ENCODE measurements at places on chromosomes 5 and 9.

- DNase-seq = no peak
These were observed 4.0 kb downstream of the PAPPA start for GRCh38 chr9:116157436-116158138.

DNA sequence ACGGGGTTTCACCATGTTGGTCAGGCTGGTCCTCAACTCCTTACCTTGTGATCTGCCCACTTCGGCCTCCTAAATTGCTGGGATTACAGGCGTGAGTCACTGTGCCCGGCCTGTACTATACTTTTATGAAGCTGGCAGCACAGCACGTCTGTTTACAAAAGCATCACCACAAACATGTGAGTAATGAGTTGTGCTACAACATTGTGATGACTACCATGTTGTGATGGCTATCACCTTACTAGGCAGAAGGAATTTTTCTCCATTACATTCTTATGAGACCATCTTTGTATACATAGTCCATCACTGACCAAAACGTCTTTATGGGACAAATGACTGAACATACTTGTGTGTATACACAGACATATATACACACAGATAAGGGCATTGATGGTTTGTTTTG is 1019.0 kb downstream of the CDH18 start:
- DNase-seq = no peak

- DNase-seq = no peak
These were observed 11.1 kb upstream of the PAIP1 start for GRCh38 chr5:43567967-43568366.

- DNase-seq = no peak
These were observed 28.1 kb downstream of the PIK3R1 start for GRCh38 chr5:68243681-68244080.

GRCh38 chr9:93653760-93654159 is 77.4 kb downstream of the PHF2 start:
- no peak for DNase-seq

All from stomach (tissue), 19 donors.